ENCODE measurements at places on chromosomes 4 and X.

DNA sequence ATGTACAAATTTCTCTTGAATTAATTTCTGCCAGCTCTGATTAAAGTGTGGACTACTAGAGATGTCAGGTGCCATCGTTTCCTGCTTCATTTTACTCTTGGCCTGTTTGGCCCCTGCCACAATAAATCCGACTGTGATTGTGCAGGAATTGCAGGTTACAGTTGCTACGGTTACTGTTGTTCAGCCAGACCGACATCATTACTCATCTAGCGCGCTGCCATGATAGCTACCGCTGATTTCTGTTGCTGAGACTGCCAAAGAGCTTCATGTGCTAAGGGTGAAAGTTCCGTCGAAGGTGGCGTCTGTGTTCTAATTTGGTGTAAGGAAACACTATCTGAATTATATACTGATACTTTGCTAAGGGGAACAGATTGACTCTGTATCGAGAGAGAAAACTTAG lies 22.1 kb downstream of the SLIT2 start:
- DNase-seq, result no peak

DNA sequence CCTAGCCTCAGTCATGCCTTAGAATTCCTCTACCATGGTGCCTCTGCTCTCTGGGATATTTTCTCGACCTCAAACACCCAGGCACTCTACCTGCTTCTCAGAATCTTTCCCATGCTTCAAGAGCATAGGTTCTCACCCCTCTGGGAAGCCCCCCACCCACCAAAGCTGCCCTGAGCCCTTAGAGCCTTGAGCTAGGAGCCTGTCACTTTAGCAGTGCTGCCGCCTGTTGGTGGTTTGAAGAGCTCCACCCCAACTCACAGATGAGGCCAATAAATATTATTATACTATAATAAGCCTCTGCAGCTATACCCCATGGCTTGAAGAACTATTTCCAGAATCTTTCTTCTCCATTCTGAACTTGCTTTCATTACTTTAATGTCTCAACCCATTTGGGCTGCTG lies 109.7 kb downstream of the RTL5 start:
- DNase-seq, result no peak

- DNase-seq, result no peak
Measured at GRCh38 chr4:83922402-83922801, 386.5 kb downstream of the GPAT3 start.

GRCh38 chr4:117957571-117957970 lies 76.7 kb upstream of the NDST3 start:
- no peak for DNase-seq

GRCh38 chrX:69066966-69067525 lies 98.2 kb downstream of the PJA1 start:
- no peak for DNase-seq

GRCh38 chrX:136736690-136737089 lies 44.0 kb downstream of the ARHGEF6 start:
- DNase-seq, result no peak

- DNase-seq, result no peak
Measured at GRCh38 chrX:69357317-69357716, 146.8 kb upstream of the NALF2 start.
